ENCODE measurements at places on chromosomes 7 and 10.

DNA sequence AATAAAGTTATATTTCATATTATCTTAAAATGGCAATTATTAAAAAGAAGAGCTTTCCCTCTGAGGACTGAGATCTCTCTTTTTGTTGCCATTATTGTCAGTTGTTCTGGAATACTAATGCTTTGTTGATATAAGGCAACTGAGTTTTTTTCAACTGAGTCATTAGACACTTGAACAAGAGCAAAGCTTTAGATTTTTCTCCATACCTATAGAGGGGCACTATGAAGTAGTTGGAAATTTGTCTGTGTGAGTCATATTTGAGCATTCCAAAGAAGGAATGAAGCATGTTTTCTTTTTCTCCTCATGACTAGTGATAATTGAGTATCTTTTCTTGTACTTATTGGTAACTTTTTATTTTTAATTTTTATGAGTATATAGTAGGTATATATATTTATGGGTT, 24.5 kb downstream of the RPA3 start:
- DNase-seq = no peak

DNA sequence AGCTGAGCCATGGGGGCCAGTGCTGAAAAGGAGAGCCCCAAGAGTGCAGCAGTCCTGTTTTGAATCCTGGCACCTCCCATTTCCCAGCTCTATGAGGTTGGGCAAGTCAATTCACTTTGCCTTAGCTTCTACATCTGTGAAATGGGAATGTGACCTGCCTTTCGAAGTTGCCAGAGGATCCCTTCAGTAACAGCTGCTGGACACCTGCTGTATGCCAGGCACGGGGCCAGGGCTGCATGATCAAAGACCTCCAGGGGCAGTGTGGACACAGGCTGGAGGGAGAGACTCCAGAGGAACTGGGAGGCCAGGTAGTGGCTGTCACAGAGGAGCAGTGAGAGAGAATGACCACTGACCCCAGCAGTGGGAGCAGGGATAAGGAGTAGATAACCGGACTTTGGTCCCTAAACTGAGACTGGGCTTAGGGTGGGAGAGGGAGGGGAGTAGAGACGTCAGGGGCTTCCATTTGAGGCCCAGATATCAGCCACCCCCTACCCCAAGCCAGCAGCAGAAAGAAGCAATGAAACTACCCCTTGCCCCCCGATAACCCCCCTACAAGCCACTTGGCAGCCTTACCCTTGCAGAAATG, 45.2 kb downstream of the SRRM3 start:
- no peak for DNase-seq

DNA sequence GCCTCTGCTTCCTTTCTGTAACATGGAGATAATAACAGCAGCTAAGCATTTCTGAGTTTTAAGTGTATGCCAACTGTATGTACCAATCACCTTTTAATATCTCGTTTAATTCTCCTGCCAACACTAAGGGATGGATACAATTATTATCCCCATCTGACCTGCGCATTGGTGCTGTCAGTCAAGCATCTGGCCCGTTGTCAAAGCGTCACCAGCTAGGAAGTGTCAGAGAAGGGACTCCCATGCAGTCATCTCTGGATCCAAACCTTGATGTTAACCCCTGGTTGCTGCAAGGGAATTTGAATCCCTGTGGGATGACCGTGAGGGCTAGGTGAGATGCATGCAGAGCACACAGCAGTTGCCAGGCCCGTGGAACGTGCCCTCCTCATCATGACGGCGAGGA, 506.8 kb downstream of the SDK1 start:
- DNase-seq = no peak

DNA sequence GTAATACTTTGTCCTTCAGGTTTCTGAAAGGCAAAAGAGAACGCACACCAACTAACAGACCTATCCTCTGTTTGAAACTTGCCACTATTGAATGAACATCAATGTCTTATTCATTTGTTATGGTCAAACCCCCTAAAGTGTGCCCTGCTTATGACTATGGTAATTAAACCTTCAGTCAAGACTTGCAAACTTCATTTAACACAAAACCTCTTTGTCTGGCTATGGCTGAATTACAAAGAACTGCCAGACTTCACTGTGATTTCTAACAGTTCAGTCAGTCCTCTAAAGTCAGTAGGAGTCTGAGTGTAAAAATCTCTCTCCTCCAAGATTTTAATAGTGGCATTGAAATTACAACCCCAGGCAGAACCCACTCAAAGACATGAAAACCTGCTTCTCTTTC, 702.5 kb upstream of the LRRN3 start:
- DNase-seq = no peak

GRCh38 chr7:82029236-82029913, 259.5 kb upstream of the HGF start:
- no peak for DNase-seq

DNA sequence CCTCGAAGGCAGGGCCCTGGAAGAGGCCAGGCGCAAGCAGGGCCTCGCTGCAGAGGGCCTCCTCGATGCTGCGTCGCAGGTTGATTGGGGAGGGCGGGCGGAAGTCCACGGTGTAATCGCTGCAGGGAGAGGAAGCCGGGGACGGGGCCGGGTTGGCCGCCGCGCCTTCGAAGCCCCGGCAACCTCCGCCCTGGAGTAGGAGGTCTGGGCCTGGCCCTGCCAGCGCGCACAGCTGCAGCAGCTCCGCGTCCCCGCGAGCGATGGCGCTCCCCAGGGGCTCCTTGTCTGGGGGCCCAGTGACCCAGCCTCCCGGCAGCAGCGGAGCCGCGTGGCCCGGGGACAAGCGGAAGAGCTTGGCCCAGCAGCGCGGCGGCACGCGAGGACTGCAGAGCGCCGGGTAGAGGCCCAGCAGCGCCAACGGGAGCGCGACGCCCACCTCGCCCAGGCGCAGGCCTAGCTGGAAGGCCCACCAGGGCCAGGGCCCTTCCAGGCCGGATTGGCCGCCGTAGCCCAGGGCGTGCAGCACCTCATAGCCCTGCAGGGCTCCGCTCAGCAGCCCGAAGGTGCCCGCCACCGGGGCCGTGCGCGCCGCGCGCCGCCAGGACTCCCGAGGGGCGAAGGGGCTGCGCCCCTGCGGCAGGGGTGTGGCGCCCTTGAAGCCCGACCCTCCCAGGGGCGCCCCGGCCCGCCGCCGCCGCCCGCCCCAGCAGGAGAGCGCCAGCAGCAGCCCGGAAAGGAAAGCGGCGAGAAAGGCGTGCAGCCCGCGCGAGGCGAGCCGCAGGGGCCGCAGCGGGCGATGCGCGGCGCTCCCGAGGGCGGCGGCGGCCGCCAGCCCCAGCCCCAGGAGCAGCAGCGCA, 7.8 kb upstream of the RBM28 start:
- DNase-seq = no peak

DNA sequence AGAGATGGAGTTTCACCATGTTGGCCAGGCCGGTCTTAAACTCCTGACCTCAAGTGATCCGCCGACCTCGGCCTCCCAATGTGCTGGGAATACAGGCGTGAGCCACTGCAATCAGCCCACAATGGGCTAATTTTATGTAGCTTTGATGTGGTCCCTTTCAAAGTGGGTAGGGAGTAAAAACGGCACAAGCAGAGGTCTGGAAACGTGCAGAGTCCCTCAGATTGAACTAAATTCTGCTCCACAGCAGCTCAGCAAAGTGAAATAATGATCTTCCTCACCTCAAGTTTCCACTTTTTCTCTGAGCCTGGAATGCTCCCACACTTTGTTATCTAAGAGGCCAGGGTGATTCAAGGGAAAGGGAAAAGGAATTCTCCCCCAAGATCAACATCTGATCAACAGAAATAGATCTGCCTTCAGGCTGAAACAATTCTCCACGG, 6.1 kb downstream of the CCDC3 start:
- no peak for DNase-seq

DNA sequence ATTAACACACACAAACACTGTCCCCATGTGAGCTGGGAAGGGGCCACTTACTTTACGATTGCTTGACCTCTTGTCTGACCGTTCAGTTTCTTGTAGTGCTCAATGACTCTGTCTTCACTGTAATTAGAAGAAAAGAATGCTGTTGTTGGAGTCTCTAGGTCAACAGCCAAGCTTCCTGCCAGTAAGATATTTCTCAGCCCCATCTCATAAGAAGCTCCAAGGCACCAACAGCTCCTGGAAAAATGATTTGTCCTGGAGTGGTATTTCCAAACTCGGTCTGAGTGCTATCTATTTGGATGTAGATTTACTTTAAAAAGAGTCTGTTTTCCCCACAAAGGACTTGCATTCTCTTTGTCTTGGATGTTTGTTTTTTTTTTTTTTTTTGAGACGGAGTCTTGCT, 153.7 kb downstream of the PRPF18 start:
- DNase-seq = no peak

DNA sequence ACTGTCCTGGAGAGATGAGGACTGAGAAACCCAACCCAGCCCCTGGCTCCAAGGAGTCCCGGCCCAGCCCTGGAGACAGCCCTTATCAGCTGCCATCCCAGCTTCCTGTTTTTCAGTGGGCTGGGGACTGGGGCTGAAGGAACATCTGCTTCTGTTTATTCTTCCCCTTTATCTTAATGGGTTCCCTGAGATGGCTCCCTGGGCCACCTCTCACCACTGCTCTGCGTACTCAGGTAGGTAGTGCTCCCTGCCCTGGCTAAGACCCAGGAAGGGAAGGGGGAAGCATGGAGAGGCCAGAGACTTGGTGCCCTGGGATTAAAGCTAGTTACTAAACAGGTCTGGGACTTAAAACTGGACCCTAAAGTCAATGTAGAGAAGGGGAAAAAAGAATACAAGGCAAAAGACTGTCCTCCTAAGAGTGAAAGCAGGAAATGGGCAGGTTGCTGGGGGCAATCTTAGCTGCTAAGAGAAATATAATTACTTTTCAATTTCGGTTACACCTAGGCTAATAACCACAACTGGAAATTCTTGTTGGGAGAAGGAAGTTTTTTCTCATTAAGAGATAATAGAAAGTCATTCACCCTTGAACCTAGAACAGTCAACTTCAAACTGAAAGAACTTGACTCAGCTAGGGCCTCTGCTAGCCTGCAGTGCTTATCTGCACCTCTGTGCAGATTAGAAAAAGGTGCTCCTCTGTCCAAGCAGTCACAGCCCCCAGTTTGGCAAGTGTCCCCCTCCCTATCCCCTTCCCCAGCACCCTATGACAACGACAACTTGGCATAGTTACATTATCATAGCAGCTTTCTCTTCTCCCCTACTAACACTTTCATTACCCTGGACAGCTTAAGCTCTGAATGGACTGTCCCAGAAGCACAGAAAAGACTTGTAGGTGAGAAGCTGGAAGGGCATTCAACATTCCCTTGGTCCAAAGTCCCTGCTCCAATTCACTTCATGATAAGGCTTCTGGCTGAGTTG, 65.6 kb upstream of the KDM7A start:
- DNase-seq = no peak
